Trophoblast cell (in vitro differentiated cells and primary cell): ENCODE measurements at places on chromosomes 7 and 10.
A peak's percentile ranks its signal among the peaks of the same experiment; 100 is the strongest.

- no peaks in the 10 kb centered on the region for H3K27me3 ChIP-seq
- no peak overlapping the region for H3K4me3 ChIP-seq
- H3K27ac ChIP-seq, result peak overlapping the region; percentile 84
- peak; percentile 41 for DNase-seq
- H3K36me3 ChIP-seq, result peaks cover 2% of the 10 kb centered on the region
Observed at GRCh38 chr10:84424731-84425167, 96.4 kb downstream of the CCSER2 start.

GRCh38 chr10:103781329-103782061 lies 73.9 kb downstream of the SH3PXD2A start:
- peak; percentile 98 for DNase-seq
- H3K27me3 ChIP-seq, result no peaks in the 10 kb centered on the region

GRCh38 chr10:80713398-80713928 lies 175.8 kb downstream of the SH2D4B start:
- no peak overlapping the region for H3K4me3 ChIP-seq
- peak; percentile 61 for DNase-seq
- H3K4me1 ChIP-seq, result no peaks in the 10 kb centered on the region
- H3K36me3 ChIP-seq, result no peaks in the 10 kb centered on the region
- no peaks in the 10 kb centered on the region for H3K27me3 ChIP-seq
- H3K27ac ChIP-seq, result no peak overlapping the region

DNA sequence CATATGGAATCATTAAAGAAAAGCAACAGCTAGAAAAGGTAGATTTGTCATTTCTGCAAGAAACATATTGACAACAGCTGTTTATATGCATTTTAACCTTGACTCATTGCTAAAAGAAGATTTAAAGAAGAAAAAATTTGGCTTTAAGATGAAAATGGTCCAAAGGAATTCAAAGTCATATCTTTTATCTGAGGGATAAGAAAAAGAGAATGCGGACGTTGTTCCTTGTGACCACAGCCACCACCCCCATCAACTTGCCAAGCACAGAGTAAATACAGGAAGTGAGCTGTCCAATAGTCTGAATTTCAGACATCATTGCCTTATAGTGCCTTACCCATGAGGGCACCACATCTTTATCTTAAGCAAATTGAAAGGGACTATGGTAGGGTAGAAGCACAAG lies 7.3 kb upstream of the CRPPA start:
- no peak overlapping the region for H3K27ac ChIP-seq
- no peaks in the 10 kb centered on the region for H3K36me3 ChIP-seq

- H3K27ac ChIP-seq, result no peak overlapping the region
- H3K27me3 ChIP-seq, result no peaks in the 10 kb centered on the region
- no peak for DNase-seq
- no peaks in the 10 kb centered on the region for H3K36me3 ChIP-seq
Observed at GRCh38 chr7:70352088-70352487, 753.8 kb downstream of the AUTS2 start.

DNA sequence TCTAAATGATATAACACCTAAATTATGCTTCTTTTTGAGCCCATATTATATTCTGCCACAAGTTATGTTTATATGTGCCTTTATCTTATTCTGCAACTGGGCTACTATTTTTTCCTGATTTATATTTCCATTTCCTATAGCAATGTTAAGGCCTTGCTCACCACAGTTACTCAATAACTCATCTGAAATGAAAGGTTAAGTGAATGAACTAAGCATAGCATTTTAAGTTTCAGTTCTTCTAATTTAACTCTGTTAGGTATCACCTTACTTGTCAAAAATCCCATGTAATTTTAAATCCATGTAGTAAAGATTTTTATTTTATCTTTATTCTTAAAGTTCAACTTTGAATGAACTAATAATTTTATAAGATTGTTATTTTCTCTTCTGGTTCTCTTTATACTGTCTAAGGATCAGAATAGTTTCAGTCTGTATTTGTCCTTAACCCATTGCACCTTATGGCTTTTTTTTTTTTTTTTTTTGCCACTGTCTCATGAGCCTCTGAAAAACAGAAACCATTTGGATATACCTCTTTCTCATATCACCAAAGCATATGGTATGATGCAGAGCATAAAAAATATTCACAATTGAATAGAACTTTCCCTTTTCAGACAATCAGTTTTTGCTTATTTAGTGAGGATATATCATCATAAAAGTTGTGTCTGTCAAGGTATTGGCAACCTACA lies 301.8 kb upstream of the ZWINT start:
- no peak overlapping the region for H3K4me3 ChIP-seq
- H3K27ac ChIP-seq, result no peak overlapping the region
- DNase-seq, result no peak
- no peaks in the 10 kb centered on the region for H3K36me3 ChIP-seq

DNA sequence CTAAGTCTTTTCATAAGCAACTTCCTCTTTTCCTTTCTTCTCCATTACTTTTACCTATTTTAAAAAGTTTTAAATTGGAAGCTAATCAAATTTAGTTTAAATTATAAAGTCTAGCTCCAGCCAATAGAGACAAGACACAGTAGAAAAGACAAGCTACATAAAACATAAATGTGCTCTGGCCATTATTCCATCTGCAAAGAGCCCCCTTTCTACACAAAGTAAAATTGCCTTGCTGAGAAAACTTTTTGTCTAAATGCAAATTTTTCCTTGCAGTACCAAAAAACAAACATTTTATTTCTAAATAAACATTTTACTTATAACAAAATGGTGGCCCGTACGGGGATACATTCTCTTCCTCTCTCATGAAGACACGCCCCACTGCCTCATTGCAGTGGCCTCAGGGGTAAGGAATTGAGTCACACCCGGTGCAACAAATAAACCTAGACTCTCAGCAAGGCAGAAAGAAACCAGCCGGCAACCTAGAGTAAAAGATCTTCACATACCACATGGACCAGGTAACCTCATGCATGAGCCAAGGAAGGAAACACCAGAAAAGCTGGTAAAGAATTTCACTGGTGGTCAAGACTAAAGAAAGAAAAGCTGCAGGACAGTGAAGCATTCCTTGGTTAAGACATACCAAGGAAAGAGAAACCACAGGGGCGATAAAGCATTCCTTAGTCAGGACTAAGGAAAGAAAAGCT lies 71.6 kb upstream of the ZNF746 start:
- no peak overlapping the region for H3K4me3 ChIP-seq
- H3K27ac ChIP-seq, result no peak overlapping the region
- no peaks in the 10 kb centered on the region for H3K27me3 ChIP-seq
- DNase-seq, result peak; percentile 90
- H3K36me3 ChIP-seq, result peaks cover 12% of the 10 kb centered on the region
- H3K4me1 ChIP-seq, result no peaks in the 10 kb centered on the region
